OCI-LY7 (cell line): ENCODE measurements at places on chromosomes 6 and 20. TPM values are rescaled to one million over a fixed set of nuclear protein-coding genes. Genes with fewer than 3 reads are reported as not detected.
A peak's percentile ranks its signal among the peaks of the same experiment; 100 is the strongest.

The C6orf15 gene
- total RNA-seq = not detected in 2 replicates

DNA sequence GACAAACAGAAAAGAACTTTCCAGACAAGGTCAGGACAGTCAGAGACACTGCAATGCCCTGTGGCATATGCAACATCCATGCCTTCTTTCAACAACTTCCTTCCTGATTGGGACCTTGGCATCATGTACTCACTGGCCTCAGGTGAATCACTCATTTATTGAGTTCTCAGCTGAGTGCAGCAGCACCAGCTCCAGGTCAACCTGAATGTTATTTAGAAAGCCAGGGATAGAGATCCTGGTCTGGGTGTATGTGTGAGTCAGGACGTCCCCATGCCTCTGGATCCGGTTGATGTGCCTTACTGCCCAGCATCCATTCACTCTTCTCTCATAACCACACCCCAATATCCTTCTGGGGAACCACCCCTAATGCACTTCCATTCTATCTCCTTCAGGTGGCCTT lies 54.4 kb downstream of the SNRNP48 start:
- DNase-seq = no peak

The PNPLA1 gene
- total RNA-seq = not detected in 2 replicates

The AGER gene
- total RNA-seq = 26.9 and 29.9 TPM in 2 replicates

DNA sequence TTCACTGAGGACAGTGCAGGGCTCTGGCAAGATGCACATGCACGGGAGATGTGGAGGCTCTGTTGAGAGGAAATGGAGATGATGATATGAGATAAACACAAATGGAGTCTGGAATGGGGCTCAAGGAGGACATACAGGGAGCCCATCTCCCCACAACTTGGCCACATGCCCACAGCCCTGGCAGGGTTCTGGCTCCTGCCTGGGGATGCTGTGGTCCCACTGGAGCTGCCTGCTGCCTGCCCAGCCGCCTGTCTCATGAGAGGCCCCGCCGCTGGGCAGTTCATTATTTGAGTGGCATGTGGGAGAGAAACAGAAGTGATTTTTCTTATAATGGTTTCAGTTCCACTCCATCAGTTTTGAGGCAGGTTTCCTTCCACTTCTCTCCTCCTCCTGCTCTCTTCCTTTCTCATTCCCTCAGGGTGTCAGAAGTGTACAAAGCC lies 133.6 kb upstream of the TRAF3IP2 start:
- DNase-seq = no peak

DNA sequence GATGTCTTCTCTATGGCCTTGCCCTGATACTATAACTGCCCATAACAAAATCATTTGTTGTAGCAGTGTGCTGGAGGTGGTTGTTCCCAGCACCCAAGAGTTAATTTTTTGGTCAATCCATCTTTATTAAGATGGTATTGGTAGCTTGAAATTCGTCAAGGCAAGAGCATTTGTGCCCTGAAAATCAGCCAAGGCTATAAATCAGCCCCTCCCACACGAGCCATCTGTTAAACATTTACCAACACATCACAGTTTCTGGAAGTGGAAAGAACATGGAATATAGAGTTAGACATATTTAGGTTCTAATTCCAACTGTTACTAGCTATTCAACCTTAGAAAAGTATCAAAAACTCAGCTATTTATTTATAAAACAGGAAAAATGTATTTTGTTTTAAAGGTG lies 888.4 kb upstream of the GJE1 start:
- DNase-seq = no peak

The OPRL1 gene
- 6.1 and 7.6 TPM in 2 replicates for total RNA-seq

DNA sequence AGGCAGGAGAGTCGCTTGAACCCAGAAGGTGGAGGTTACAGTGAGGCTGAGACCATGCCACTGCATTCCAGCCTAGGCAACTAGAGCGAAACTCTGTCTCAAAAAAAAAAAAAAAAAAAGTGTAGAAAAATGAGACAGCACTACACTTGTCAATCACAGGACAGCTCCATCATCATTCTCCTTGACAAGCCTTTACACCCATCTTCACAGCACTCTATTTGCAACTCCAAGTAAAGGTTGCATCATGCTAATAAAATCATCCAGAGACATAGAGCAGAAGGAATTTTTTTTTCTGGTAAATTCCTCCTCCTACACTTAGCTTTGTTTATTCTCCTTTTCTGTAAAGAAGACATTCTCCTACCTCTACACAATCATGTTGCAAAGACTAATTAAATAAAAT lies 791.0 kb upstream of the HS3ST5 start:
- DNase-seq = no peak

- DNase-seq = no peak
Measured at GRCh38 chr6:3032986-3033385, 33.3 kb downstream of the NQO2 start.

DNA sequence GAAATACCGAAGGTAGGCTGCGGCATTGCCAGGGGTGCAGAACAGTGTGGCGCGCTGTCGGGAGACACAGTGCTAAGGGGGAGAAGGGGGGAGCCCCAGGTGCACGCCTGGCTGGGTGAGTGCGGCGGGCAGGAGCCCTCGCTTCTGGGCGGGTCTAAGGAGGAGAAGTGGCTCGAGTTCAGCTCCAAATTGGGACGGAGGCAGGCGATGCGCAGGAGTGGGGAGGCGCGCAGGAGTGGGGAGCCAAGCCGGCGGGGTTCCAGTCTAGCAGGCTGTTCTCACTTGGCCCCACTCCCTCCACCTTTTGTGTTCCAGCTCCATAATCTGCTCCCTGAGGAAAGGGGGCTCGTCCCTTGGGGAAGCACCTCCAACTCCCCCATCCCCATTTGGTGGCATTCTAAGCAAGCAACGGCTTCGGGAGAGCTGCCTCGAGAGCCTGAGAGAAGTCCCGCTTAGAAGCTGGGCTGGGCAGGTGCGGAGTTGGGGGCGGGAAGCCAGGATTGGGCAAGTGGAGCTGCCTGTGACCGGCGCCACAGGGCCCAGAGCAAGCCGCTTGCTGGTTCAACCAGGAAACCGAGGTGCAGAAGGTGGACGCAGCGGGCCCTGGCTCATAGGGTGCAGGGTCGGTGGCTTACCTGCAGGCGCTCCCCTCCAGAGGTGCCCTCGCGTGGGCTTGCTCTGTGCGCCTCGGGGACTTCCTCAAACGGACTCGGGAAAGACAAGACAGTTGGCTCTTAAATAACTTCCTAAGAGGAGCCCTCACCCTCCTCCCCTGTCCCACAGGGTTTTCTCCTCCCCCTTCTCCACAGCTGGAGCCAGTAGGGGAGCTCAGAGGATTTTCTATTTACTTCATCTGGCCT lies at the start of gene F13A1:
Gene F13A1 (minus strand): TSS at position 711 of the 860 bp plus-strand sequence. CDS start 1,998 bp downstream, outside the sequence.
- peak; percentile 29 for DNase-seq

DNA sequence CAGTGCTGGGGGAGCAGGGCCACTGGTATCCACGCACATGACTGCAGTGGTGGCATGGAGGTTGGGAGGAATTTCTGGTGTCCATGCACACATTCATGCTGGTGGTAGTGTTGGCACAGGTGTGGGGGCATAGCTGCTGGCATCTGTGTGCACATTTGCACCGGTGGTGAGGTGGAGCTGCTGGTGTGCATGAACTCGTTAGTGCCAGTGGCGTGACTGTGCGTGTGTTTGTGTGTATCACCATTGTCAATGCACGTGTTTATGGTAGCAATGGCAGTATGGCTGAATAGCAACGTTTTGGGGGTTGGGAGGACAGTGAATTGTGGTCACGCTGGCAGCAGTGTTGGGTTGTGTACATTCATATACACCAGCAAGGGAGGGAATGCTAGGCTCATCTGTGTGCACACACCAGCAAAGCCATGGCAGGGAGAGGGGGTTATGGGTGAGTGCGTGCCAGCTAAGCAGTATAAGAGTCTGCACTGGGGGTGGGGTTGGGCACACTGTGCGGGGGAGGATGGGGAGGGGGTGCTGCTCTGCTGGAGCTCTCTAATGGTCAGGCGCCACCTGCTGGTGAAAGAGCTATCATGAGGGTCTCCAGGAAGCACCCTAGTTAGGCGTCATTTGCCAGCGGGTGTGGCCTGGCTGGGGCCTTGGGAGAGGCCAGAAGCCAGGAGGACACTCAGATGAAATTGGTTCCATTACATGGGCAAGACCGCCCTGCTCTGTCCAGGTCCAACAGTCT lies 626.1 kb upstream of the ID4 start:
- DNase-seq = peak; percentile 47

The DCDC2 gene
- total RNA-seq = not detected in 2 replicates

DNA sequence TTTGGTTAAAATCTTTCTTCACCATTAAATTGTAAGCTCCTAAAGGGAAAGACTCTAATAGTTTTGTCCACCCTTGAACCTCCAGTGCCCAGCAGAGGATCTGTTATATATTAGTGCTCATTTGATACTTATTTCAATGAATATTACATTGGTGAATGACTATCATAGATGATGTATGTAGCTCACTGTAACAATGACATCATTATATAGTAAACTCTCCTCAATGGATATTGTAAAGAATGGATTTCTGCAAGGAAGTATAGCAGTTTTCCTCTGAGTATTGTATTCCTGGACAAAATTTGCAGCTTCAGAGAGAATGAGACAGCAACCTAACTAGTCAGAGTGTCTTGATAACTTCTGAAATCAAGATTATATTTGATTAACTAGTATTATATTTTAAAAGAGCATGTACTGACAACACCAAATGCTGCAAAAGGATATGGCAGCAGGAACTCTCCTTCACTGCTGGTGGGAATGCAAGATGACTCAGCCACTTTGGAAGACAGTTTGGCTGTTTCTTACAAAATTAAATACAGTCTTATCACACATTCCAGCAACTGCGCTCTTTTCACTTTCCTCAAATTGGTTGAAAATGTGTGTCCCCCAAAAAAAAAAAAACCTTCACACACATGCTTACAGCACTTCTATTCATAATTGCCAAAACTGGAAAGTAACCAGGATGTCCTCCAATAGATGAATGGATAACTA lies 189.8 kb upstream of the OPRM1 start:
- DNase-seq = no peak

- peak; percentile 42 for DNase-seq
Measured at GRCh38 chr6:72626126-72626525, 4.3 kb downstream of the KCNQ5 start.

The GSTA3 gene
- total RNA-seq = not detected in 2 replicates

- no peak for DNase-seq
Measured at GRCh38 chr6:119323931-119324330, 25.6 kb downstream of the MAN1A1 start.

GRCh38 chr20:11965602-11966001 lies 47.9 kb downstream of the BTBD3 start:
- DNase-seq = no peak

DNA sequence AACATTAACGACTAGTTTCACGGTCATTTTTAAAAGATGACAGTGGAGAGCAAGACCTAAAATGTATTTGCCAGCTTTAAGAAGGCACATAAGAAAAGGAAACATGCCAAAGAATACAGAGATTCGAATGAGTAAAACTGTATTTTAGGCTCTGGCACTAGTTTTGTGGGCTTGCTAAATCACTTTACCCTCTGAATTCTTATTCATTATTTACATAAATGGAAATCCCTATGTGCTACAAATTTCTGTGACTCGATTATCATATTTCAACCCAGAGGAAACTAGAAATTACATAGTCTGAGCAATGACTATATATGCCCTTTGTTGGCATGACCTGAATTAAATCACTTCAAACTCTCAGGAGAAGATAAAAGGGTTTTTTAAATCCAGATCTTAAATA lies 441.7 kb upstream of the RNF217 start:
- DNase-seq = no peak

- DNase-seq = no peak
Measured at GRCh38 chr6:56715741-56716140, 73.1 kb upstream of the DST start.

The NKX2-2 gene
- not detected in 2 replicates for total RNA-seq

GRCh38 chr6:3063733-3064700 lies 4.3 kb upstream of the RIPK1 start:
- peak; percentile 64 for DNase-seq

The ZSWIM1 gene
- 12.7 and 13.9 TPM in 2 replicates for total RNA-seq

- no peak for DNase-seq
Measured at GRCh38 chr20:62773845-62774714, 22.2 kb upstream of the MRGBP start.

GRCh38 chr6:105488516-105489215 lies 85.8 kb upstream of the PREP start:
- DNase-seq = no peak

DNA sequence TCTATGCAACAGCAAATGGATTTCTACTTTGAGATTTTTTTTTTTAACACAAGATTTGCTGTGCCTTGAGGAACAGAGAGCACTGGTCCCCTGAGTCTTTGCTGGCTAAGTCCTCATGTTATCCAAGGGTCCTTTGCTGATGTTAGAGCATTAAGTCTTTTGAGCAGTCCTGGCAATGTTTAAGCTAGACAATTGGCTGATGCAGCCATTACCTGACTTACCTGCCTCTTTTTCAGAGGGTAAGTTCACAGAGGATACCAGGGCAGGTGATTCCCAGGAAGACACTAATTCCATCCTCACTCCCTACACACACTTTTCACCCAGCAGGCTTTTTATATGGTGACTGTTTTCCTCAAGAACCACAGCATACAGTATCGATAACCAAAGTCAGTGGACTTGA lies 337.7 kb downstream of the HDGFL1 start:
- DNase-seq = no peak

GRCh38 chr6:166245148-166245547 lies 63.0 kb downstream of the PRR18 start:
- no peak for DNase-seq

The ANKRD6 gene
- total RNA-seq = 4.8 and 7.0 TPM in 2 replicates

- peak; percentile 11 for DNase-seq
Measured at GRCh38 chr6:7727086-7727945, 1.4 kb downstream of the BMP6 start.

- peak; percentile 42 for DNase-seq
Measured at GRCh38 chr6:18400831-18401446, 13.8 kb downstream of the RNF144B start.

GRCh38 chr20:1964659-1965405 lies 29.0 kb downstream of the PDYN start:
- DNase-seq = no peak

The LST1 gene
- 4.2 and 4.9 TPM in 2 replicates for total RNA-seq

The KCNK5 gene
- not detected in 2 replicates for total RNA-seq

DNA sequence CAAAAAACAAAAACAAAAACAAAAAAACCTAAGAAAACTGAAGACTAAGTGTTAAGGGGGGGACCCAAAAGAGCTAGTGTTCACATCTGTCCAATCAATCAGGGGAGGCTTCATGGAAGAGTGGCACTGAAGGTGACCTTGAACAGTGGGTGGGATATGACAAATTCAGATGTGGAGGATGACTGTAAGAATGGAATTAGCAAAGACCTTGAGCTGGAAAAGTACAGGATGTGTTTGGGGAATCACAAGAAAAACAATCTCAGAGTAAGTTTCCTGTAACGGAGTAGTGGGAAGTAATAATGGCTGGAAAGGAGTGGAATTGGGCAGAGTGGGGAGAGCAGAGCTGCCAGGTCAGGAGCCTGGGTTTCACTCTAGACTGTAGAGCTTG lies 2.9 kb upstream of the IER3 start:
- DNase-seq = no peak

GRCh38 chr20:2955257-2955970 lies 82.1 kb downstream of the PTPRA start:
- no peak for DNase-seq

- no peak for DNase-seq
Measured at GRCh38 chr20:61451953-61452352, 199.9 kb downstream of the CDH4 start.

GRCh38 chr6:72741083-72741482 lies 119.2 kb downstream of the KCNQ5 start:
- DNase-seq = no peak

The HLA-B gene
- 238 and 309 TPM in 2 replicates for total RNA-seq

The TCF19 gene
- 54.5 and 56.7 TPM in 2 replicates for total RNA-seq

GRCh38 chr6:12232821-12233220 lies 57.3 kb upstream of the EDN1 start:
- DNase-seq = no peak
